ENCODE measurements at places on chromosomes 7 and 10.

GRCh38 chr7:131443496-131443895 is 112.9 kb downstream of the PODXL start:
- DNase-seq, result no peak

DNA sequence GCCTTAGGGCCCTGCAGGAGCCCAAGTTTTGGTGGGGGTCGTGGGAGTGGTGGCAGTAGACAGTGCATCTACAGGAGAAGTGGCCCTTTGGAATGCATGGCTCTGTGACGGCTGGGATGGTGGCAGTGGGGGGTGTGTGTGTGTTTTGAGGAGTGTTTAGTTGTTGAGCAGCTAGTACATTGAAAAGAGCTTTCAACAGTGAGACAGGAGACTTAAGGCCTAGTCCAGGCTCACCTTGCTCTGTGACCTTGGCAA is 27.1 kb downstream of the ZNF775 start:
- no peak for DNase-seq

DNA sequence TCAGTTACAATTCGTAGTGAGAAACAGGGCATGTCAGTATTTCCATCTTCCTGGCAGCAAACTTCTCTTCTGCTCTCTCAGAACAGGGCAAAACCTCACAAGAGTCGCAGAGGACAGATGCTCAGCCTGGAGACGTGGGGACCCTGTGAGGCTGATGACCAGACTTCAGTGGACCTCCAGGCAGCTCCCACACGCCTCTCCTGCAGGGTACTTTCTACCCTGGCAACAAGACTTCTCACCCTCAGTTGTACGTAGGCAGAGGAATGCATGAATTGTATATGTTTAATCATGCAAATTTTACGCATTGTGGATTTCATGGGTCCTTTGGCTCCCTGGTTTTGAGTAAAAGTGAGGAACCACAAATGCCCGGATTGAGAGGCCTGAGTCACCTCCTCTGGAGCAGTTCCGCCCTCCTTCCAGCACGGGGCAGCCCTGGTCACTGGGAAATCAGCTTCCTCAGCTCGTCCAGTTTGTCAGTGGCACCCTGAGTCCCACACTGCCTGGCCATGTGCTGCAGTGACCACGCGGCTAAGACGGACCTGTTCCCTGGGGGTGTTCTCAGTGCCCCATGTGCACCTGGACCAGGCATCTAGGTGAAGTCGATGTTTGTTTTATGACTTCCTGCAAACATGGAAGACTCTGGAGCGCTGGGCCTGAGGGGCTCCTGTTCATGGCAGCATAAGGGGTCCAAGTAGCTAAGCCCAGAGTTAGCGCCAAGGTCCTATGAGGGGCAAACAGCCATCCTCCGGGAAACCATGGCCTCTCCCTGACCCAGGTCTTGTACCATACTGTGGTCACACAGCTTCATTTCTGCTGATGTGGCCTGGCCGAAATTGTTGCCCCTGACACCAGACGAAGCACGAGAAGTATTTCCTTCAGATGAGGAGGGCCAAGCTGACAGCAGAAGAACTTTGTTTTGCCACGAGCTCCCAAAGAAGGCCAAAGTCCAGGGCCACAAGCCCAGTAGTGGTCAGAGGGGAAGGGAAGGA is 165.1 kb downstream of the TNS3 start:
- DNase-seq, result no peak

DNA sequence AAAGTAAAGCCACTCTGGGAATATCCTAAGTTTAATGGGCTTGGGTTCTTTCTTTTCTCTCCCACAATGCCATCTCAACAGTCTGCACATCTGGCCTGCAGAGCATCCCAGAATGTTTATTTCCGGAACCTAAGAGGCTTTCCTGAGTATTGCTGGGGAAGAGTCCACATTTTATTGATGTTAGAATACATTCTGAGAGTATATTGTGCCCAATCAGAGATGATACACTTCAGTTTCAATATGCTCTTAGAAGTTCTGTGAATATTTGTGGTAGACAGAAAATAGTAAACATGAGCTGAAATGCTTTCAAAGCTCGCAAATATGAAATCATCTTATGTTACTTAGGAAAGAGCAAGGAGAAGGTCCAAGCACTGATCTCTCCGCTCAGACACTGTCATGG is 200.6 kb downstream of the TWIST1 start:
- DNase-seq, result no peak

DNA sequence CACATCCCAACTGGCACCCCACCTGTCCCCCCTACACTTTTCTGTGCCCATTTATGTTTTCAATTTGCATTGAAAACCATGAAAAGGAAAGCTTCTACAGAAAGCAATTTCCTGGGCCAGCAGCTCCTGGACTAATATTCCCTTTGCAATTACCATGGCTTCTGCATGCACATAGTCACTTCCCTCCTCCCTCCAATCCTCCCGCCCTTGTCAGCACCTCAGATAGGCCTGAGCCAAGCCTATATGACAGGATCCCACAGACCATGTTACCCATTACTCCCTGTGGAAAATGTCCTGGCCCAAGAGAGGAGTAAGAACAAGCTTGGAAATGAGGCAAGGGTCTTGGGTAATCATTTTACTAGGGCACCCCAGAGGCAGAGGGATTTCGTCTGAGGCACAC is 38.1 kb downstream of the FBXW4 start:
- DNase-seq, result no peak

GRCh38 chr7:30896036-30896435 is 15.6 kb upstream of the AQP1 start:
- no peak for DNase-seq

DNA sequence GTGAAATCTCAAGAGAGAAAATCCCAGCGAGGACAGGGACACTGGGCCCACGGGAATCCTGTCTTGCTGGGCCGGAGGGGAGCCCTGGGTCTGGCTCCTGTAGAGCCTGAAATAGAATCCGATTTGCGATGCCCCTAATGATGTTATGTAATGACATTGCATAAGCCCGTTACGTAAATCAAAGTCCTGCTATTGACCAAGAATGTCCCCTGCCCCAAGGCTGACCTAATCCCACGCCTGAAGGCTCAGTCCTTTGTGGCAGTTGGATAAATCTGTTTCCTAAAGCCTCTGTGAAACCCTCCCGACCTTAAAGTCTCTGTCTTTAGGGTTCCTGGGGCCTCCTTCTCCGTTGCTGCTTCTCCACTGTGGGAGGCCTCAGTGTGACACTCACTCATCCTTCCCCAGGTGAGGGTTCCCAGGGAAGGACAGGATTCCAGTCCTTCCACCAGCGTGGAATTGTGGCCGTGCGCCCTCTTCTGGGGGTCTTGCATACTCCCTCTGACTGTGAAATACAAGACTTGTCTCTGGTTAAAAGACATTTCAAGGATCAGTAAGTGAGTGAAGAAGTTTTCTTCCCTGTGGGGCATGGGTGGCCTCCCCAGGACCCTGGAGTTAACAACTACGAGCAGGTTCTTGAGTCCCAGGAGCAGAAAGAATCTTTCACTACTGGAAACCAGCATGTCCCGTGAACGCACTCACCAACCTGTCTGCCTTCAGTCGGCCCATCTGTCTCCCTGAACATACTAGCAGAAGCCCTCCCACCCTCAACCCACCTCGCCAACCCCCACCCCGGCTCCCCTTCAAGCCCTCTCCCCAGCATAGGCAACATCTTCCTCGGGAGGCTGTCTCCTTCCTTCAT is 19.8 kb downstream of the ZNF467 start:
- peak; percentile 36 for DNase-seq

- DNase-seq, result peak; percentile 7
These were observed 1.6 kb upstream of the CDK13 start for GRCh38 chr7:39948375-39948955.

Data from fibroblast of mammary gland (primary cell).